ENCODE measurements at places on chromosomes 1 and 21.

- no peak for DNase-seq
These were observed 22.0 kb downstream of the DONSON start for GRCh38 chr21:33566514-33566913.

DNA sequence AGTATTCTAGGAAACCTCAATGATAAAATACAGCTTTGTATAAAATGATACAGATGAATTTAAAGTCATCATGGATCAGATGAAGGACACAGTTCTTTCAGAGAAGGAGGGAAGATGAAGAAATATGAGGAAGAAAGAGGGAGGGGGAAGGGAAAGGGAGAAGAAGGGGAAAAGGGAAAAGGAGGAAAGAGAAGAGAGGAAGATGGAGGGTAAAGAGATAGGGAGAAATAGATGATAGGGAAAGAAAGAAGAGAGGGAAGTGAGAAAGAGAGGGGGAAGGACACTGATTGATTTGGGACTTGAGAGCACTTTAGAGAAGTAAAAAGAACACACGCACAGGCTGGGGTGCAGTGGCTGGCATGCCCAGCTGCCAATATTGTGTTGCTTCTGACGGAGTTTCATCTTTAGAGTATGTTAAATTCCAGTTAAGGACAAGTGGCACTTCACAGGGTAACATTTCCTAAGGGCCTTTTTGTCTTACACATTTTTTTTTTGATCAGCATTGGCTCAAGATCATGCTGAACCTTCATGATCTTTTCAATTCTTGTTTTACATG lies 235.9 kb upstream of the DMRTA2 start:
- DNase-seq: no peak

DNA sequence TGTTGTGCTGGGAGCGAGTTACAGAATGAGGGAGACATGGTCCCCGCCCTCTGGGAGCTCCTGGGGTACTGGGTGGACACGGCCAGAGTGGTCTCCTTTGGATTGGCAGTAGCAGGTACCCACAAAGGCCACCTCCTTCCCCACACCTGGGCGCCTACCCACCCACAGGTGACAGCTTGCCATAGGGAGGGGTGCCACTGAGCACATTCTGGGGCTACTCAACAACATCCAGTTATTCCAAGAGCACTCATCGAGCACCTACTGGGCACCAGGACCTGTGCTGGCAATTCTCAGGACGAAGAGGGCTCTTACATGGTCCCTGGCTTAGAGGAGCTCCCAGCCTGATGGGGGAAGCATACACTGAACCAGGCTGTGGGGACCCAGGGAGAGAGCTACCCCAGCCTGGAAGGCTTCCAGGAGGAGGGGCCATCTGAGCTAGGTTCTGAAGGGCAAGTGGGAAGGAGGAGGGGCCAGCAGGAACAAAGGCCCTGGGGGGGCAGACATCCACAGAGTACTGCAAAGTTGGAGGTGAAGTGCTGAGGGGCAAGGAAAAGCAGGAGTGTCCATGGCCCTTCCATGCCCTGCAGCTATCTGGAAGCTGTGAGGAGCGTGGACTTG lies 22.0 kb downstream of the MRPL37 start:
- no peak for DNase-seq

GRCh38 chr1:187032316-187032981 lies 203.7 kb downstream of the PLA2G4A start:
- no peak for DNase-seq

DNA sequence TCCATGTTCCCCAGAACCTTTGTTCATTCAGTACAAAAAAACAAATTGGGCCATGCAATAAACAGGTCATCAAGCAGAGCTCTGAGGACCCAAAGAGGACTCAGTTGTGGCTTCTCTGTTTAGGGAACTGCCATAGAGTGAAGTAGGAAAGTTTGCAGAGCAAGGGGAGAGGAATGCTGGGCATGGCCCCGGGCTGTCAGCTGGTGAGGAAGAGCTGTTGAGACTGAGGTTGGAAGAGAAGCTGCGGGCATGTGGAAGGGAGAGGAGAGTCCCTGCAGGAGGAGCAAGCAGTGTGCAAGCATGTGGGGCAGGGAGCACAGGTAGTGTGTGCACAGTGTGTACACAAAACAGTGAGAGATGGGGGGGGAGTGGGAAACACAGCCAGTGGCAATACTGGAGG lies 71.8 kb downstream of the NTPCR start:
- DNase-seq: no peak

- DNase-seq: no peak
These were observed 3.9 kb downstream of the PGD start for GRCh38 chr1:10402729-10403274.

GRCh38 chr1:7722670-7723012 lies 48.5 kb upstream of the VAMP3 start:
- no peak for DNase-seq

- DNase-seq: no peak
These were observed 49.8 kb upstream of the GNG12 start for GRCh38 chr1:67883069-67883468.

DNA sequence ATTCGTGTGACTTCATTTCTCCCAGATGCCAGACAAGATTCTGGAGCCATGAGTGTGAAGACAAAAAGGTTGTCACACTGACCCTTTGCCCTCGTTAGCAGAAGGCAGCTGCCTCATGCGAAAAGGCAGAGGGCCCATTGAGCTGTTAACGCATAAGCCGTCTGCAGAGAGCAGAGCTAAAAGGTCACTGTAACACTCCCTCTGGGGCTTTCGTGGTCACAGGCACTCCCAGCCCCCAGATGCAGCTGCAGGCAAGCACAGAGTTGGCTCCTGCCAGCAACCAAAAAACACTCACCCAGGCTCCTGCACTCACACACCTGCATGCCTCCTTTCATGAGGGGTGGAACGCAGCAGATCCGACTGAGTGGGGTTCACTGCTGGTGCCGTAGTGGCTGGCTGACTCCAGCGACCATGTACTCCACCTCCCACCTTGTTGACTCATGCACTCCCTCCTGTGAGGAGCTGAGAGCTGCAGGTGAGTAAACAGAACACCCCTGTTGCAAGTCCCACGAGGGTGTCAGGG lies 287.5 kb downstream of the SMYD3 start:
- no peak for DNase-seq

GRCh38 chr1:43982808-43983207 lies 3.8 kb downstream of the B4GALT2 start:
- no peak for DNase-seq

DNA sequence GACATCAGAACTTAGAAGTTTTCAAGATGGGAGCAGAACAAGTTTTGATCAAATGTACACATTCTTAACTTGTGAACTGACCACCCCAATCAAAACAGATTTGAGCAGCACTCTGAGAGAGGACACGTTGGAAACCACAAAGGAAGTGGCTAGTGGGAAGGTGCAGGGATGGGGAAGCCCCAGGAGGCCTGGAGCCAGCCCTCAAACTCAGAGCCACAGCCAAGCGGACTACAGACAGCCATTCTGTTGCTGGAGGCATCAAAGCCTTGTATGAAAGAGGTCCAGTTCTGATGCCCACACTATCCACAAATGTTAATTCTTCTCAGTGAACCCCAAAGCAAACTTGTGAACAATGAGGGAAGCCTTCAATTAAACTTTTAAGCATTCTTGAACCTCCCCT lies 143.6 kb upstream of the RAB4A start:
- DNase-seq: no peak

DNA sequence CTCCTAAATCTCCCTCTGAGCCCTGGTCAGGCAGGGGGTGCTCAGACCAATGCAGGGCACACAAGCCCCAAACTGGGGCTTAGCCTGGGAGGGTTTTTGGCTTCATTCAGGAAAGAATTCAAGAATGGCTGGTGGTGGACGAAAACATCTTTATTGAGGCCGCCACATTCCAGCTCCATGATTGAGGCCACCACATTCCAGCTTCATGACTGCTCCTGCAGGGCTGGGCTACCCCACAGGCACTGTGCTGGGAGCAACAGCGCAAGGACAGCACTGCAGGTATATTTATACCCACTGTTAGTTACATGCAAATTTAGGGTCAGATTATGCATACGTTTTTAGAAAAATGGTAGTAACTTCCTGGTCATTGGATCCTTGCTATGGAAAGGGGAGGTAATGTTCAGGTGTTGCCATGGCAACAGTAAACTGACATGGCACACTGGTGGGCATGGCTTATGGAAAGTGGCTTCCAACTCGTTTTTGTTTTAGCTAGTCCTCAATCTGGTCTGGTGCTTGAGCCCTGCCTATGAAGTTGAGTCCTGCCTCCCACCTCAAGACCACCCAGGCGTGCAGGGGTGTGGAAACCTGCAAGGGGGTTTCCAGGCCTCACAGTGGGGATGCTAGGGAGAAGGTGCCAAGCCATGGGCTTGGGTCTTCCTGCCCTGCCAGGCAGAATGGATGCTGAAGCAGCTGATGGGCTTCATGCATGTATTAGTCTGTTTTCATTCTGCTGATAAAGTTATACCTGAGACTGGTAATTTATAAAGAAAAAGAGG lies 348.7 kb upstream of the AJAP1 start:
- DNase-seq: no peak

DNA sequence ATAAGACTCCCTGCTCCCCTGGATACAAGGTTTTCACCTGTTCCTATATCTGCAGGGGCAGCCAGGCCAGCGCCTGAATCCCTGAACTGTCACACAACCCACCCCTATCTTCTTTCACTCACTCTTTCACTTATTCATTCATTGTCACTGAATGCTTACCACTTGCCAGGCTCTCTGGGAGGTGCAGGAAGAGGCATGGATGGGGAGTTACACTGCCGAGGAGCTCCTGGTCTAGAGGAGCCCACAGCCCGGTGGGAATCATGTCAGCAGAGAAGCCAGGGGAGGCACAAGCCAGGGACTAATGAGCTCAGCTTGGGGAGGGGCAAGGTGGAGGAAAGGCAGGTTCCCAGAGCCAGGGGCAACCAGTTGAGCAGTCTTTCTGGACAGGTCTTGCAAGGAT lies 155.8 kb downstream of the TRABD2B start:
- DNase-seq: no peak

DNA sequence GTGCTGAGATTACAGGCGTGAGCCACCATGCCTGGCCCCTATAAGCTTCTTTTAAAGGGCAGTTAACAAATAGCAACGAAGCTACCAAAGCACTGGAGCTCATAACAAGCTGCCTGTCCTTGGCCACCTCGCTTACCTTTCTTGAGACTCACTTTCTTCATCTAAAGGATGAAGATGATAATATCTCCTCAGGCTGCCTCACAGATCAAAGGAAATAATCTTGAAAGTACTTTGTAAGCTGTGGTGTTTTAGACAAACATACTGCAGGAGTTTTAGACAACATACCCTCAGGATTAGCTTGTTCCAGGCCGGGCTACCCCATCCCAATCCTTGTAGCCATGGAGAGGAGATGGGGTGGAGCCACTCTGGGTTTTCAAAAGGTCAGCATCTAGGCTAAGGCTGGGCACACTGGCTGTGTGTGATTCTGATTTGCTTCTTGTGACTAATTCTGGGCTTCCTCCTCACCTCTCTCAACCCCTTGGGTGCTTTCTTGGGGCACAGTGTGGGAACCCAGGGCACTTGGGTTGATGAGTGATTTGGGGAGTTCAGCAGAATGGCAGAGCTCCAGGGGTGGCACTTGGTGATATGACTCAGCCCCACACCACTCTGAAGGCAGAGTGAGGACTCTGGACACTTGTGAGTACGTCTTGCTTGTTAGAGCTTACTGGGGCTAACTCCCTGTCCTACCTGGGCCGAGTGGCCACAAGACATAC lies 5.2 kb downstream of the GPR25 start:
- no peak for DNase-seq

- no peak for DNase-seq
These were observed 16.9 kb downstream of the CRB1 start for GRCh38 chr1:197284966-197285365.

- no peak for DNase-seq
These were observed 124.6 kb upstream of the RUNX3 start for GRCh38 chr1:25054526-25055323.

- no peak for DNase-seq
These were observed 8.3 kb downstream of the CNR2 start for GRCh38 chr1:23904748-23905357.

- DNase-seq: no peak
These were observed 71.6 kb upstream of the CASZ1 start for GRCh38 chr1:10867914-10868598.

- DNase-seq: no peak
These were observed 64.8 kb downstream of the KCNJ15 start for GRCh38 chr21:38321568-38321967.

DNA sequence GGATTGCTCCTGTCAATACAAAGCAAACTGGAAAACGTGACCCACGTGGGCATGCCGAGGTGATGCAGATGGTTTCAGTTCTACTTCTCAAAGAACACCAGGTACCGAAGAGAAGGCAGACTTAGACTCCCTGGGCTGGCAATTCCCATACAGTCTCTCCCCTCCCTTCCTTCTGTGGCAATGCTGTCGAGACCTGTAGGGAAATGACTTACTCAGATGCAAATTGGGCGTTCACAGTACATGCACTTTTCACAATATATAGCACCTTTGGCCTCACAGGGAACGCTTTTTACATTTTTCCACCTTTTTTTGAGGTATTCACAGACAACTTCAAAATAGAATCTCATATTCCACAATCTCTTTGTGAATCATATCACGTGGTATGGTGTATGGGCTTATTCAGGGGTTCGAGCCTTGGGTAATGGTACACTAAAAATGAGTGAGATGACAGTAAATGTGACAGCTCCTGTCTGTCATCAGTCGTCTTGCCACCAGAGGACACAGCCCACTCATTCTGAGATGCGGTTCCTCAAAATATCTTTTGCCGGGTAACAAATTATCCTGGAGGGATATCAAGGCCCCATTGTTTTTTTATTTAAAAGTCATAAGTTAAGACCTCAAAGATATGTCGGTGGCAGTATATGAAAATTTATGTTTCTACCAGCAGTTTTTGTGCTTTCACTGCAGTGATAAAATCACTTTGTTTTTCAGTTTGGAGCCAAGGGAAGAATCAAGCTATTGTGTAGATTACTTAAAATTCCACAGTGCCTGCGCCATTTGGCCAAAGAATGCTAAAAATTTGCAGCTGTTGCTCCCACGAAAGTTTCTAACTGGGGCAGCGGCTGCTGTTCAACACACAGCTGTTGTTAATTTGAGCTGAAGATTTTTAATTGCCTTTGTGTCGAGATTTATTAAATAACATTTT lies 168.4 kb downstream of the ZZZ3 start:
- no peak for DNase-seq

- no peak for DNase-seq
These were observed 29.1 kb downstream of the SLC19A1 start for GRCh38 chr21:45513003-45513717.

DNA sequence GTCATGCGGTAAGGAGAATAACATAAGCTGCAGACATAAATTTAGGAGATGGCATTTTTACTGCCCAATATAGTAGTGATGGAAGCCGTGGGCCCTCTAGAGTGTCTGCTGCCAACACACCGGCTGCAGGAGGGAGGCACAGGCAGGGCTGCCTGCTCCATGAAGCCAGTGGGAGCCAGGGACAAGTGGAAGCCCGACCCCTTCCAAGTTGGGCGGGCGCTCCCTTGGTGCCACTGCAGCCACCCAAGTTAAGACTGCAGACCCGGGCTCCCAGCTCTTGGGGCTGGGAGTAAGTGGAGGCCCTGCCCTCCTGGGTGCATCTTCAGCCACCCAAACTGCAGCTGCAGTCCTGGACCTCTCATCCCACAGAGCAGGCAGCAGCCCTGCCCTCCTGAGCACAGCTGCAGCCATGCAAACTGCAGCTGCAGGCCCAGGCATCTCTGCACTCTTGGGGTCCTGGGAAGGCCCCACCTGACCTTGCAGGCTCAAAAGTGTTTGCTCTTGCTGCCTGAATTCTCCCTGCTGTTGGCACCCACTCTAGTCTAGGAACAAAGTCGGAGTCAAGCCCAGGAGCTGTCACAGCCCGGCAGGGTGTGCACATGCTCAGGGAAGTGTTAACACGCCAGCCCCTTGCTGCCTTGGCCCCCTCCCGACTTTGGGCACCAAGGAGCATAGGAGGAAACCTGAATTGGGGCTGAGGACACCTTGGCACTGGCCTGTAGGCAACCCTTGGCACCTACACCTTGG lies 437.2 kb upstream of the PRMT6 start:
- no peak for DNase-seq
